Eye (tissue), 1 donor: ENCODE measurements at places on chromosomes 12 and 14.

DNA sequence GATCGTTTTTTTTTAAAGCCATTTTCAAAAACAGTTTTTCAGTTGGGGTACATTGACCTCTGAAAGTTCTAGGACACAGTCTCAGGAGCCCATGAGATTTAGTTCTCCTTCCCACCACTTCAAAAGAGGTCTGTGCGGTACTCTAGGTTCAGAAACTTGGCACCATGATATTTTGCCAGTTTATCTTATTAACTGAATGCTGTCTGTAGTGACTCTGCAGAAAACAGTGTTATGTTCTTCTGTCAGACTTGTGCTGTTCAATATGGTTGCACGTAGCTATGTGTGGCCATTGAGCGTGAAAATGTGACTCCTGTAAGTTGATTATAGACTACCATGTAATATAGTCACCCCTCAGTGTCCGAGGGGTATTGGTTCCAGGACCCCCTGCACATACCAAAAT, 35.9 kb downstream of the CRADD start:
- DNase-seq = no peak

DNA sequence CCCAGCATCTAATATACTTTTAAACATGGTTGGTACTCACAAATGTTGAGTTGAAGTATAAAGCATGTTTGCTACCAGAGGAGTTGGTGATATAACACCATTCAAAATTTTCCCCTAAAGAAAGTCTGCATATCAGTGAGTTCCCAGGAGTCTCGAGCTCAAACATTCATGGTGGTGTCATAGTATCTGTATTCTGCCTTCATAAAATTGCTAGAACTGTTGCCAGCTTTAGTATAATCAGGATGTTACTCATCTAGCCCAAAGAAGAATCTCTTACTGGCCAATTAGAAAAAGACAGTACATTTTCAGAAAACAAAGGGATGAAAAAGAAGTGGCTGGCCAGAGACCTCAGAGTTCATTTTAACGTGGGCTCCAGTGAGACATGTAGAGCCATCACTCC, 374.7 kb downstream of the KCNH5 start:
- DNase-seq = no peak

- no peak for DNase-seq
These were observed 162.7 kb downstream of the BTG1 start for GRCh38 chr12:91982946-91983345.

DNA sequence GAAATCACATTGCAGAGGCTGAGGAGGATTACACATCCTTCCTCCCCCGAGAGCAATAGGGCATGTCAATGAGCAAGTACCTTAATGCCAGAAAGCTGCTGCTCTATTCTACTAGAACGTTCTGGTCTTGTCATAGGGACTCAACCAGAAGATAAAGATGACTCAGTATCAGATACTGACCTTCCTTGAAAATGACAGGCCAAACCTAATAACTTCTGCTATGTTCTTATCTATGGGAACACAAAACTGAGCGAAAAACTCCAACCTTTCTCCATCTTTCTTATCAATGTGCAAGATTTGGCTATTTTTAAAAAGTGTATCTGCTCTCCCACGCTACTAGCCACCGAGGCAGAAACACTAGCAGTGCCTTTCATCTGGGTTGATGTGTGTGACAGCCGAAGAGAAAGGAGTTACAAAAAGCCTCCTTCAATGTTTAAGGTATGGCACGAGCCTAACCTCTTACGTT, 5.5 kb downstream of the CCDC92 start:
- no peak for DNase-seq

DNA sequence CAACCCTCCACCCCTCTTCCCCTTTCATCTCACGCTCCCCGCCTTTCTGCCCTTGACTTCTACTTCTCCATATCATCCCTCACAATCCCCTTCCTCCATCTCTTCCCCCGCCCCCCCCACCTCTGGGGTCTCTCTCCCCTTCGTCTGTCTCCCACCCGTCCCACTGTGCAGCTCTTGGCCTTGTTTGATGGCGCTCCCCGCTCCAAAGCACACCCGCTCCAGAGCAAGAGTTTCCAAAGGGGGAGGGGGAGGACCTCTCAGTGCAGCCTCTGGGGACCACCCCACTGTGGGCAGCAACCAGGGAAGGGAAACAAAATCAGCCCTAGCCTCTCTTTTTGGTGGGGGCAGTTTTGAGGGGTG, 774 bp downstream of the CHGA start:
- no peak for DNase-seq

DNA sequence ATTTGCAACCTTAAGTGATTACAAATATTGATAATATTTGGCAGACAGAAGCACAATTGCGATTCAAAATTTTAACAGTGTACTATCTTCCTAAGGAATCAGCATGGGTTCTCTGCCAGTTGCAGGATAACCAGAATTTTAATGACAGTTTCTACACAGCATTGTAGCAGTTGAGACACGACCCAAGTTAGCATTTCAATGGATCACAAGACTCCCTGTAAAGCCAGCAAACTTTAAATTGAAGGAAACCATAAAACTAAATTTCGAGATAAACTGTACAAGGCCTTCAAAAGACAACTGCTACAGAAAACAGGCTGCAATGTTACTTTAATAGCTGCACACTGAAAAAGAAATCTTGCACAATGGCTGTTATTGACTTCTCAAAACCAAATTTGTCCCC, 154.9 kb downstream of the MED13L start:
- DNase-seq = peak; percentile 43

DNA sequence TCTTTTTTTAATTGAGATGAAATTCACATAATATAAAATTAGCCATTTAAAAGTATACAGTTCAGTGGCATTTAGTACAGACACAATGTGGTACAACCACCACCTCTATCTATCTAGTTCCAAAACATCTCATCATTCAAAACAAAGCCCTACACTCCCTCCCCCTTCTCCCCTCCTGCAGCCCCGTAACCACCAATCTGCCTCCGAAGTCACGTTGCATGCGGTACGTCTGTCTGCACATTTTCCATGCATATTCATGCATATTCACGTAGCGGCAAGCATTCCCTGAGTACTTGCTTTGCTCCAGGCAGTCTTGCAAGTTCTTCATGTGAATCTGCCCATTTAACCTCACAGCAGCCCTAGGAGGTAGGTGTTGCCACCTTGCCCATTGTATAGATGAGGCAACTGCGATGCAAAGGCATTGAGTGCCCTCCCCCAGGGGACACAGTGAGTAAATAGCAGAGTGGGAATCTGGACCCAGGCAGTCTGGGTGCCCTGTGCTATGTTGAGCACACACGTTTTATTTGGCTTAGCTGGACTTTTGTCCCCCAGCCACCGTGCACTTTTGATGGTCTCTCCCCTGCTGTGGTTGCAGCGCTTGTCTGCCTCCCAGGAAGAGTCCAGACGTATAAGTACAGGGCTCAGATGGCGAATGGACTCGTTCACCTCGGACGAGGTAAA, 43.4 kb downstream of the RIN3 start:
- DNase-seq = no peak

GRCh38 chr12:110088936-110089335, 35.2 kb upstream of the IFT81 start:
- DNase-seq = no peak

- no peak for DNase-seq
These were observed 43.0 kb downstream of the PPP4R4 start for GRCh38 chr14:94217116-94217515.

DNA sequence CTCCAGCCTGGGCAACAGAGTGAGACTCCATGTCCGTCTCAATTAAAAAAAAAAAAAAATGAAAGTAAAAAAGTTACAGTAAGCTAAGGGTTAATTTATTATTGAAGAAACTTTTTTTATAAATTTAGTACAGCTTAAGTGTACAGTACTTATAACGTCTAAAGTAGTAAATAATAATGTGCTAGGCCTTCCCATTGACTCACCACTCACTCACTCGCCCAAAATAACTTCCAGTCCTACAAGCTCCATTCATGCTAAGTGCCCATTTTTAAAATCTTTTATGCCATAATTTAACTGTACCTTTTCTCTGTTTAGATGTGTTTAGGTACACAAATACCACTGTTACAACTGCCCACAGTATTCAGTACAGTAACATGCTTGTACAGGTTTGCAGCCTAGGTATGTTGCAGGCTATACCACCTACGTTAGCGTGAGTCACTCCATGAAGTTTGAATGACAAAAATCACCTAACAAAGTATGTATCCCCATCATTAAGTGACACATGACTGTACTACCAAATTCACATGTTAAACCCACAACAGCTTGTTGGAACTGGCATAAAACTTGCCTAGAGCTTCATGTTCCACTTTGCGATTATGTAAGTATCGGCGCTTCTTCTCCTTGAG, 10.7 kb downstream of the KANSL2 start:
- no peak for DNase-seq

- no peak for DNase-seq
These were observed 61.0 kb downstream of the PPM1H start for GRCh38 chr12:62873826-62874448.

DNA sequence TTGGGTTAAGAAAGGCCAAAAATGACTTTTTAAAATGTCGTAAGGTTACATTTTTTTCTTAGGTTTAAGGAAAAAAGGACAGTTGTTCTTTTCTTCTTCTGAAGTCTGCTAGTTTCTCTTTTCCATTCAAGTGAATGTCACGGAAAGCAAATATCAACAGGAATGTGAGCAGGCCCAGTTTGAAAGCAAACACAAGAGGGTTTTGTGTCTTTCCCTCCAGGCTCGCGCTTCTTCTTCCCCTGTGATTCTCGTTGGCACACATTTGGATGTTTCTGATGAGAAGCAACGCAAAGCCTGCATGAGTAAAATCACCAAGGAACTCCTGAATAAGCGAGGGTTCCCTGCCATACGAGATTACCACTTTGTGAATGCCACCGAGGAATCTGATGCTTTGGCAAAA, 85.4 kb downstream of the LRRK2 start:
- no peak for DNase-seq

DNA sequence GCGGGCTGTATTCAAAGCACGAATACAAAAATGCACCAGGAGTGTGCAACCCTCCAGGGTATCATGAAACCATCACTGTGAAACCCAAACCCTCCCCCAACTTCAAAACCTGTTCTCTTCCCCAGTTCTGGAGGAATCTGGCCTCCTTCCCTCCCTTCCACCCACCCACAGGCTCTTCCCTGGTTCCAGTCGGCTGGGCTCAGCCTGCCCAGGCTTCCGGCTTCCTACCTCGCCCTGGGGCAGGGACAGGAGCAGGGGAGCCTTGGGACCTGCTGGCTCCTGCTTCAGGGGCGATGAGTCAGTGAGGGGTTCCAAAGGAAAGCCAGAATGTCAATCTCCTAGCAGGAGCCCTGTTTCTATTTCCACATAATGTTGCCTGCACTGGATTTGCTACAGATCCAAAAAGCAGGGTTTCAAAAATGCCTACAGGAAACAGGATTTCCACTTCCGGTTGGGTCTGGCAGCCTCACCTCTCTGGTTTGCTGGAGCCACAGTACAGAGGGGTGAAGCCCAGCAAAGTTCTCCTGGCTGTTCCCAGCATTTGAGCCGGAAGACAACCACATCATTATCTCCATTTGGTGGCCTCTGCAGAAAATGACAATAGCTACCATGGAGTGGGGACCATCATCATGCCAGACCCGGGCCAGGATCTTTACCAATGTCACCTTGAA, 278.3 kb downstream of the DPF3 start:
- no peak for DNase-seq

- no peak for DNase-seq
These were observed 318.9 kb downstream of the SNAPC1 start for GRCh38 chr14:62081012-62081612.

DNA sequence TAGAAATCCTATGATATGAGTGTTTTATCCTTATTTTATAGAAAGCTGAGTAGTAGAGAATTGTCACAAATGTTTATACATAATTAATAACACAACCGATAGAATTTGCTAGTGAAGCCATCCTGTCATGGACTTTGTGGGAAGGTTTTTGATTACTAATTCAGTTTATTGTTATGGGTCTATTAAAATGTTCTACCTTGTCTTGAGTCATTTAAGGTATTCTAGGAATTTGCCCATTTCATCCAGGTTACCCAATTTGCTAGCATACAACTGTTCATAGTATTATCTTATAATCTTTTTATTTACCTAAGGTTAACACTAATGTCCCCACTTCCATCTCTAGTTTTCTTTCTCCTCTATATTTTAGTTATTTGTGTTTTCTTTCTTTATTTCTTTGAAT, 553.1 kb upstream of the ATXN7L3B start:
- no peak for DNase-seq

DNA sequence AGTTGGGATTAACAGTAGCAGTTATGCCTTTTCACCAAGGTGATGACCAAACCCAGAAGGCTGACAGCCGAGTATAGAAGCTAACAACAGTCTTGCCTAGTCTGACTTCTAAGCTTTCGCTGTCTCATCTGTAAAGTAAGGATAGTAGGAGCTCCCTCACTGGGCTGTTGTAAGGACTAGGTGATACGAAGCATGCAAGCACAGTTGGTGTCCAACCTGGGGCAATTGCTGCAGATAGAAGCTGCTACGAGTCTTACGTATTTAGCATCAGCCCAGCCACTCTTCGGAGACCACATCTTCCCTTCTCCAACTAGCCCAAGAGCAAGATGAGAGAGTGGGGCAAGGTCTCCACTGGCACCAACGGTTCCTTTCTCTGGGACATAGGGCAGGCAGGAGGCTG, 6.0 kb downstream of the HAL start:
- DNase-seq = no peak
